Adrenal gland (tissue), 19 donors: ENCODE measurements at places on chromosomes 6 and 20. TPM values are rescaled to one million over a fixed set of nuclear protein-coding genes. Genes with fewer than 3 reads are reported as not detected.
A peak's percentile ranks its signal among the peaks of the same experiment; 100 is the strongest.

DNA sequence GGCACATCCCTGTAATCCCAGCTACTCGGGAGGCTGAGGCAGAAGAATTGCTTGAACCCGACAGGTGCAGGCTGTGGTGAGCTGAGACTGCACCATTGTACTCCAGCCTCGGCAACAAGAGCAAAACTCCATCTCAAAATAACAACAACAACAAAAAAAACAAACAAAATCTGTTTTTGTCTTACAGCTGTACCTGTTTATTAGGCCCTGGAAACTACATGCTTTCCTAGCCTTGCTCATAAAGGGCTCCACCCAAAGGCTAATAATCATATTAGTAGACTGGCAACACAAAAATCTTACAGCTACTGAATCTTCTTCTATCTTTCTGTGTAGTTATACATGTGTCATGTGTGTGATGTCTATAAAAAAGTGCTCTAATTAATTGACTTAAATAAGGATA lies 503.9 kb upstream of the EYS start:
- DNase-seq: no peak
- no peaks in the 10 kb centered on the region for H3K36me3 ChIP-seq
- no peak overlapping the region for H3K4me3 ChIP-seq
- H3K4me1 ChIP-seq: no peaks in the 10 kb centered on the region
- no peak overlapping the region for H3K27ac ChIP-seq
- no peaks in the 10 kb centered on the region for H3K27me3 ChIP-seq

ME1 gene
- 145 TPM for polyA plus RNA-seq

GRCh38 chr6:87110636-87111035 lies 15.7 kb upstream of the CGA start:
- no peaks in the 10 kb centered on the region for H3K36me3 ChIP-seq
- no peak for DNase-seq
- no peaks in the 10 kb centered on the region for H3K4me1 ChIP-seq
- no peak overlapping the region for H3K27ac ChIP-seq
- peaks cover 5% of the 10 kb centered on the region for H3K27me3 ChIP-seq

DNA sequence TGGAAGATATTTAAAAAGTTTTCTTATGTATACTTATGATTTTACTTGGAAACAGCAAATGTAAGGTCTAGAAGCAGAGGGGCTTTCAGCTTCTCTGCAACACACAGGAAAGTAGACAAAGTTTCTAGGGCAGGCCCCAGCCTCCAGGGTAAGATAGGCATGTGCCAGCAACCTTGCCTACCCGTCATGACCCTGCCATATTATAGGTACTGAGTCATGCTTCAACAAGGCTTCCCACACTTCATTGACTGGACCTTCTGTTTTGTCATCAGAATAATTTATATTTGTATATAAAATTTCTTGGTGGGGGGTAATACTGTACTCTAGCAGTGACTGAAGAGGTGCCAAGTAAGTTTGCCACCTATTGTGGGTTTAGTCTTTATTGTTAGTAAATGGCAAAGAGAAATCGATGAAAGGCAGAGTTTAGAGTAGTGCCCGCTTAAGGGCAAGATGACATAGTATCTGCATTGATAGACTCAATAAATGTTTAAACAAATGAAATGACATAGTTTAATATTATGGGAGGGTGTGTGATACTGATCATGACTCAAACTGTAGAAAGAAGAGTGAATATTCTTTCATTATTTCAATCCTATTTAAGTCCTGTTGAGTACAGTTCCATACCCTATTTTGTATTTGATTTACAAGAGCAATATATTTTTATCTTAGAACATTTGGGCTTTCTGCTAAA lies 95.6 kb downstream of the JARID2 start:
- no peak overlapping the region for H3K27ac ChIP-seq
- no peak for DNase-seq
- H3K36me3 ChIP-seq: no peaks in the 10 kb centered on the region
- H3K27me3 ChIP-seq: no peaks in the 10 kb centered on the region
- no peak overlapping the region for H3K4me3 ChIP-seq

DNA sequence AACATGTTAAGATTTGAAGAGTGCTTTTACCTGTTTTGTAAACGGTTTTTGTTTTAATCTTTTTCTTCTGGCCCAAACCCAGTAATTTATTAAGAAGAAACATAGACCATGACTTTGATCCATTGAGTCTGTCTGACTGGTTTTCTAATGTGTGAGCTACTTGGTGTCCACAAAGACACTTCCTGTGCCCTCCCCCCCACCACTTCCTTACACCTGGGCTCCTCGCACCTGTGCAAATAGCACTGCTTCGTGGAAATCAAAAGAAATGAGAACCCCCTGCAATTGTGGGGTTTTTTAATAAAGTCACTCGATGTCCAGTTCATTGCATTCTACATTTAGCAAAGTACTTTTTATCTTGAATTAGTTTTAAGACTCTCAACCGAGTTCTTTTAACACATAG lies 65.5 kb downstream of the SMOC2 start:
- H3K4me1 ChIP-seq: no peaks in the 10 kb centered on the region
- H3K27me3 ChIP-seq: no peaks in the 10 kb centered on the region
- no peaks in the 10 kb centered on the region for H3K36me3 ChIP-seq

GRCh38 chr6:47238456-47238995 lies 71.2 kb downstream of the TNFRSF21 start:
- H3K36me3 ChIP-seq: no peaks in the 10 kb centered on the region
- no peaks in the 10 kb centered on the region for H3K27me3 ChIP-seq
- H3K4me3 ChIP-seq: no peak overlapping the region
- no peak overlapping the region for H3K27ac ChIP-seq
- H3K4me1 ChIP-seq: peaks cover 14% of the 10 kb centered on the region

DNA sequence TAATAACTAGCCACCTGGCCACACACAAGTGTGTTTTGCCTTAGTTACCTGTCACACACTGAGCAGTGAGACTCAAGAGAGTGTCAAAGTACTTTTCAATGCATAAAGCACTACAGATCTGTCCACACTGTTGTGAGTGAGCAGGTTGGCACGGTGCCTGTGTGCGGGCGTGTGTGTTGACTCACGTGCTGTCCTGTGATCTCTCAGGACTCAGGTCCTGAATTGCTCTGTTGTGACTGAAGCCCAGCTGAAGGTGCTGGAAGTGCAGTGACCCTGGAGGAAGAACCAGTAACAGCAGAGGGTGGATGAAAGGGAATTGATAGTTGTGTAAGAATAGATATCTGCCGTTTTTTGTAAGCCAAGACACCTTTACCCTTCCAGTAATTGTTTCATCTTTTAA lies 18.3 kb downstream of the SLC16A10 start:
- no peak overlapping the region for H3K4me3 ChIP-seq
- no peaks in the 10 kb centered on the region for H3K36me3 ChIP-seq
- H3K27me3 ChIP-seq: no peaks in the 10 kb centered on the region

GRCh38 chr6:134347885-134348805 lies 30.2 kb upstream of the SGK1 start:
- no peaks in the 10 kb centered on the region for H3K36me3 ChIP-seq
- H3K4me1 ChIP-seq: peaks cover 10% of the 10 kb centered on the region
- no peaks in the 10 kb centered on the region for H3K27me3 ChIP-seq

DNA sequence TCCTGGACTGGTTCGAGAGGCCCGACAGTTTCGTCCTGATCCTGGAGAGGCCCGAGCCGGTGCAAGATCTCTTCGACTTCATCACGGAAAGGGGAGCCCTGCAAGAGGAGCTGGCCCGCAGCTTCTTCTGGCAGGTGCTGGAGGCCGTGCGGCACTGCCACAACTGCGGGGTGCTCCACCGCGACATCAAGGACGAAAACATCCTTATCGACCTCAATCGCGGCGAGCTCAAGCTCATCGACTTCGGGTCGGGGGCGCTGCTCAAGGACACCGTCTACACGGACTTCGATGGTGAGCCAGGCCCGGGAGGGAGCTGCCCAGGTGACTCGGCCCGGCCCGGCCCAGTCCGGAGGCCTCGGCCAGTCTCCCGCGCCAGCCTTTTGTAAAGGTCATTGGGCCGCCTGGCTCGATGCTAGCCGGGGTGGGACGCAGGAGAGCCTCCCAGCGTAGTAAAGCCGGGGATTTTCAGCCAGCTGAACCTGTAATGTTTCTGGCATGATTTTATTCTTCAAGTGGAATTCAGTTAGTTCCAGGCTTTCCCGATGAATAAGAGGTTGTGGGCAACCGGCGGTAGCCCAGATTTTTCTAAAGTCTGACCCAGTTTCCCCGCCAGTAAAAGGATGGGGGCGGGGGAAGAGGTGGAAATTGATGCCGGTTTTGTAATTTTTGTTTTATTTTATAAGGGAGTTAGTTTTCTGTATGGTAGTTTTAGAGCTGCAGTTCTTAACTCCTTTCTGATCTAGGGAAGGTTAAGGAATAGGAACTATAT lies 1.4 kb downstream of the PIM1 start:
- H3K4me1 ChIP-seq: peaks cover 27% of the 10 kb centered on the region
- peak overlapping the region; percentile 90 for H3K4me3 ChIP-seq
- peak; percentile 73 for DNase-seq
- peak overlapping the region; percentile 89 for H3K27ac ChIP-seq
- no peaks in the 10 kb centered on the region for H3K27me3 ChIP-seq
- no peaks in the 10 kb centered on the region for H3K36me3 ChIP-seq

E2F3 gene
- 6.0 TPM for polyA plus RNA-seq

EMILIN3 gene
- 2.7 TPM for polyA plus RNA-seq

MEP1A gene
- 0.03 TPM for polyA plus RNA-seq

MUC21 gene
- polyA plus RNA-seq: not detected

DNA sequence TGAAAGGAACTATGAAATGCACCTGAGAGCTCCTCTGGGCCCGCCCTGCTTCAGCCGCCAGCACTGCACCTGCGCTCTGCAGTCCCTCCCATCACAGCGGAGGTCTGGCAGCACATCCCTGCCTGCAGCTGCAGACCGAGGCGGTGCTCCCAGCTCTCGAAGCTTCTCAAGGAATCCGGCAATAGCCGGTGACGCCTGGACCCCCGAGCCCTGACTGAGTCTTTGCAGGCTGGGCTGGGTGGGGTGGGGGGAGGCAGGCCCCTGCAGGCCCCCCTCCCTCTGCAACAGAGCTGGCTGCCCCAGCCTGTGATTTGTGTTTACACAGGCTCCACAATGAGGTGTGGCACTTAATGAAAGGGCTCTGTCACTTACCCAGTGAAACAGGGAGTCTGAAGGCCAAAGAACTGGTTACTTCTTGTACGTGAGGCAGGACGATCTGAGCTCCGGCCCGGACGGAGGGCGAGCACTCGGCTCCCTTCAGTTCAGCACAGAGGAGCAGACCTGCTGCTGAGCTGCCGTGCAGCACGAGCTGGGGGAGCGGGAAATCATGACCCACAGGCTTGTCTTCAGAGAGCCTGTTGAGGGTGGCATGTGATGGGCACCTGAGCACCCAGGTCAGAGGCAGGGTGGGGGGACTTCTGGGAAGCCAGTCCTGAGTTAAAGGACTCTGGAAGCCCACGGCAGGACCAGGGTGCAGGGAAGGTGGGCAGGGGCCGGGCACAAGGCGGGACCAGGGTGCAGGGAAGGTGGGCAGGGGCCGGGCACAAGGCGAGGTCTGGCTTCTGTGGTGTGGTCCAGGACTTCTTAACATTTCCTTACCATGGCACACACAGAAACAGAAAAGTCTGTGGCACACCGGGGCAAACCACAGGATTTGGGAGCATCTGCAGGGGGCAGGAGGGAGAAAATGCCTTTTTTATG lies 192.3 kb upstream of the THBS2 start:
- no peak for DNase-seq
- H3K36me3 ChIP-seq: no peaks in the 10 kb centered on the region
- H3K4me1 ChIP-seq: no peaks in the 10 kb centered on the region
- H3K4me3 ChIP-seq: no peak overlapping the region

DNA sequence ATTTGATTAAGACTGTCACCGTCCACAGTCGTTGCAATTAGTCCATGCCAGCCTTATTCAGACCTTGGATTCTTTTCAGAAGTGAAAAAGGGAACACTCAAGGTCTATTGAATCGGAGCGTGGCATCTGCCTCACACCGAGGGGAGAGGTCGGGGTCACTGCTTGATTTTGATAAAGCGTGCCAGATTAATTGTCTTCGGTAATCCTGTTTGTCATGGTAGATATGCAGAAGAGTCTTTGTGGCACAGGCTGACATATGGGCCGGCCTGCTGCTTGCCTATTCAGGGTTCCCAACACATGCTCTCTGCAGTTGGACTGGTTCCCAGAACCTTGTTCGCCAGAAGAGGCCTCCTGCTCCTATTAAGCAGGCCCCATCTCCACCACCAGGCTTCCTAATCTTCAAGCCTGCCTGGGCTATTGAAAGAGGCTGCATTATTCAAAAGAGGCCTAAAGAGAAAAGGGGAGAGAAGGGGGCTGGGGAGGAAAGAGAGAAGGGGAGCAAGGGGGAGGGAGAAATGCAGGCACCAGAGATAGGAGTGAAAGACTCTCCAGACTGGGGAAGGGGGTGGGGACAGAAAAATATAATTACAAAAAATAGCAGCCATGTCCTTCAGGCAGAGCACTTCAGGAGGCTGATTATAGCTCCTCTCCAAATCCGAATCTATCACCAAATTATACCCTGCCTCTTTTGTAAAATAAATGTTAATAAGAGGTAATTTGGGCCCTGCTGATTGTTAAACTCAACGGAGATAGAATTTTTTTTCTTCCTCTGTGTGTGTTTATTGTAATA lies 611.3 kb downstream of the HDGFL1 start:
- no peaks in the 10 kb centered on the region for H3K27me3 ChIP-seq
- DNase-seq: peak; percentile 36
- H3K36me3 ChIP-seq: no peaks in the 10 kb centered on the region

DNA sequence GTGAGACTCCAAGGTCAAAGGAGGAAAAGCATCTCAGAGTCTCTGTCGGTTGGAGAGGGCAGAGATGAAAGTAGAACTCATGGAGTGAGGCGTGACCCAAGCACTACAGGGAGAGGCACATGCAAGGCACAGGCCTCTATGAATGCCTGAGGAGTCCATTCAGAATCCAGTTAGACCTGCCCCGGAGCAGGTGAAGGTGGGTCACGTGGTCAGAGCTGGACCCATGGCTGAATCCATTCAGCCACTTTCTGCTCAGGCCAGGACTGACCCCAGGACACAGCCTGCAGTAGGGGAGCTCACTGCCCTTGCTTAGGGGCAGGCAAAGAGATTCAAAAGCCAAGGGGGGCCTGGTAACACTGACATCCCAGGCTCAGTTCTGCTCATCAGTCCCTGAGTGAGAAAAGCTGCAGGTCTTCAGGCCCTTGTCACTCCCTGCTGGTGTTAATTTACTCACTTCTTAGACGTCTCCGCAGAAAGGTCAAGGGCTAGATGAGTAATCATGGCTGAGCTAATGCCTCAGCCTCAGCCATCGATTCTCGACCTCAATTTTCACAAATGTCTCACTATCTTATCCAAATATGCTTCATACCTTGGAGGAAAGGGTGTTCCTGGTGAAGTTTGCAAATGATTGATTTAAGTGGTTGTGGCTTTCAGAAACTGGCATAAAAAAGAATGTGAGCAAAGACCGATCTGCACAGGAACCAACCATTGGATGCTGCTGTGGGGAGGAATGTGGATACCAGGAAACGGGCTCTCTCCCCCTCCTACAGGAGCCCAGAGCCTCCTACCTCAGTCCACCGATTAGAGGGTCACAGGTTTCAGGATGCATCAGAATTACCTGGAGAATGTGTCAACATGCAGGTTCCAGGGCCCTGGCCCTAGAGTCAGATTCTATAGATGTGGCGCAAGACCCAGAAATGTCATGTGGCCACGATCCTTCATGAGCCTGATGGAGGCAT lies 584.4 kb downstream of the PTPRT start:
- H3K4me3 ChIP-seq: no peak overlapping the region
- H3K27ac ChIP-seq: no peak overlapping the region
- H3K27me3 ChIP-seq: peaks cover 5% of the 10 kb centered on the region
- no peaks in the 10 kb centered on the region for H3K36me3 ChIP-seq
- H3K4me1 ChIP-seq: no peaks in the 10 kb centered on the region
